ENCODE measurements at places on chromosomes 7 and 10. TPM values are rescaled to one million over a fixed set of nuclear protein-coding genes. Genes with fewer than 3 reads are reported as not detected.
A peak's percentile ranks its signal among the peaks of the same experiment; 100 is the strongest.

The LIPN gene
- not detected for total RNA-seq

The MMD2 gene
- total RNA-seq, result not detected

The CPA2 gene
- not detected for total RNA-seq

The GHITM gene
- total RNA-seq, result 291 TPM

The CRHR2 gene
- not detected for total RNA-seq

The RBP3 gene
- not detected for total RNA-seq

DNA sequence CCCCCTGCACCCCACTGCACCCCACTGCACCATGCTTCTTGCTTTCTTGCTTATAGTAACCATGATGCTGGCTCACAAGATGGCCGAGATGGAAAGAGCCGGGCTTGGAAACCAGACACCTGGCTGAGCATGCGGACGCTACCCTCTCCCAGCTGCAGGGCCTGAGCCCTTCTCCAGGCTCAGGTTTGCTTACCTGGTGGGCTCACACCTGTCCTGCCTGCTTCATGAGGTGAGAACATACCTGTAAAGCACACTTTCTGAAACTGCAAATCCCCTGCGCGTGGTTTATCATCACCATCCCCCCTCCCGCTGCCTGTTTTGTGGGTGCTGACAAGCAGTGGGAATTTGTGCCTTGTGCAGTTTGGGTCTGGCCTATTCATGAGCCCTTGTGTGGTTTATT is 302.7 kb downstream of the GLRX3 start:
- DNase-seq, result no peak

- DNase-seq, result no peak
These were observed 90.2 kb downstream of the TMEM26 start for GRCh38 chr10:61363006-61363405.

GRCh38 chr7:148681821-148682220 is 16.9 kb upstream of the CUL1 start:
- DNase-seq, result no peak

GRCh38 chr10:76012716-76013327 is 581.4 kb downstream of the LRMDA start:
- no peak for DNase-seq

DNA sequence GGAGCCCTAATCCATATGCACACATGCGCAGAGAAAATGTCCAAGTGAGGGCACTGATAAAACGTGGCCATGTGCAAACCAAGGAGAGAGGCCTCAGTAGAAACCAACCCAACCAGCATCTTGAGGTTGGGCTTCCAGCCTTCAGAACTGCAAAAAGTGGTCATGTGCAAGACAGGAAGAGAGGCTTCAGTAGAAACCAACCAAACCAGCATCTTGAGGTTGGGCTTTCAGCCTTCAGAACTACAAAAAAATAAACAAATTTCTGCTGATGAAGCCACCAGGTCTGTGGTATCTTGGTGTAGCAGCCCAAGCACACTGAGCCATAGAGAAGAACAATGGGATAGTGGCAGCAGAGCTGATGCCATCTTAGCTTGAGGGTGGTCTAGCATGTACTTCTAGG is 371.5 kb downstream of the CALN1 start:
- DNase-seq, result no peak

GRCh38 chr7:138663725-138664710 is 37.1 kb downstream of the SVOPL start:
- DNase-seq, result peak; percentile 90

DNA sequence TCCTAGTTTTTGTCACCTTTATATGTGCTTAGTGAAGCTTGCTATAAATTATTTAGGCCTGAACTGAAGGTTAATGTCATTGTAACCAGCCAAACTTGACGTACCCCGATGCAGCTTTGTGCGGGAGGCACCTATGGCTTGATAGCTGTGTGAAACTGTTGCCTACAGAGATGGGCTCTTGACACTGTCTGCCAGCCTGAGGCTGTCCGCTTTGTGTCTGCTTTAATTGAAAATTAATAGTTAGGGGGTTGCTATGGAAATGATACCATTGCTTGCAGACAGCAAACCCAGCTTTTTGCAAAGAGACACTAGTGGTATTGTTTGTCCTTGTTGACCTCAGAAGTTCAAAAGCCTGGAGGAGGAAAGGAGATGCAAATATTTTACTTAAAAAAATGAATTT is 2.1 kb upstream of the FOXP2 start:
- DNase-seq, result no peak

DNA sequence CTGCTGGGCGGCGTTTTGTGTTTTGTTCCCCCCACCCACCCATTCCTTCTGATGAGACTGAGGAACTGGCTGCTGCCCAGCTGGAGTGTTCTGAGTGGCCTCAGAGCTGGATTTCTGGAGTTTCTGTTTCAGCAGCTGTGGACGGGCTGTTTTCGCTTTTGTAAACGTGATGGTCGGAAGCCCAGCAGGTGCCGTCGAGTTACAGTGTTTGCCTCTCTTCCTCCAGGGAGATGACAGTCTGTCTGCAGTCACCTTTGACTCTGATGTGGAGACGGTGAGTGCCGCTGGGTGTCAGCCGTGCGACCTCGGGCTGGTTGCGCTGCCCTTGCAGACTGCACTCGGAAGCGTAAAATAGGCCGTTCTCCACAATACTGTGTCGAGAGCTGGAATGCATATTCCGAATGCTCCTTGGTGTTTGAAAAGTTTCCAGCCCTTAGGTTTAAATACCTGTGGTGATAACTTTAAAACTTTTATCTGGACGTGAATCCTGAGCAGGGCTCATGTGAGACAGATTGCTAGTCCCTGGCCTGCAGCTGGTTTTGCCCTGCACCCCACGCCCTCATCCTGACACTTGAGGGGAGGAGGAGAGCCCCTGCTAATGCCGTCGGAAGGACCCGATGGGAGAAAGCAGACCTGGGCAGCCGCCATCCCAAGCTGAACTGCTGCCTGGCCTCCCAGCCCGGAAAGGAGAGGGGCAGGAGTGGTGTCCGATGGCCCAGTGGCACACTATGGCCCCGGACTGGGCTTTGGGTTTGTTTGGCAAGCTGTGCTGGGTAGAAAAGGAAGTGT is 8.3 kb downstream of the IQCE start:
- no peak for DNase-seq

DNA sequence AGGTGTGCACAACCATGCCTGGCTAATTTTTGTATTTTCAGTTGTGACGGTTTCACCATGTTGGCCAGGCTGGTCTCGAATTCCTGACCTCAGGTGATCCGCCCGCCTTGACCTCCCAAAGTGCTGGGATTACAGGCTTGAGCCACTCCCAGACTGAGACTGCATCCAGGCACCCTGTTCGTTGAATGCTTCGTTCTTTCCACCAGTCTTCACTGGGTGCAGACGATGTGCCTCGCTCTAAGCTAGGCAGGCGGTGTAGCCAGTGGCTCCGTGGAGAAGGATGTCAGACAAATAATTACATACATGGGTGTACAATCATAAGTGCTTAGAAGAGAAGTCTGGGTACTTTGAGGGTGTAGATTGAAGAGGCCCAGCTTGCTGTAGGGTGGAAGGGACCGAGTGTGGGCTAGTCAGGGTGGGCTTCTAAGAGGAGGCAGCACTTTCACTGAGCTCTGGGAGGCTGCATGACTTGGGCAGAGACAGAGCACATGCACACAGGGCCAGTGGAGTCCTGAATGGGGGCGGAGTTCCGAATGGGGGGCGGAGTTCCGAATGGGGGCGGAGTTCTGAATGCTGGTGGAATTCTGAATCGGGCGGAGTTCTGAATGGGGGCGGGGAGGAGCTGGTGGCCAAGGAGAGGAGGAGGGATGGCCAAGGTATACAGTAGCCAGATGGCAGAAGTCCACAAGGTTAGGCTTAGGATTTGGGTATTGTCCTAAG is 74.3 kb downstream of the COL26A1 start:
- DNase-seq, result no peak

- DNase-seq, result peak; percentile 67
These were observed 829 bp upstream of the RPA3 start for GRCh38 chr7:7719236-7719635.

DNA sequence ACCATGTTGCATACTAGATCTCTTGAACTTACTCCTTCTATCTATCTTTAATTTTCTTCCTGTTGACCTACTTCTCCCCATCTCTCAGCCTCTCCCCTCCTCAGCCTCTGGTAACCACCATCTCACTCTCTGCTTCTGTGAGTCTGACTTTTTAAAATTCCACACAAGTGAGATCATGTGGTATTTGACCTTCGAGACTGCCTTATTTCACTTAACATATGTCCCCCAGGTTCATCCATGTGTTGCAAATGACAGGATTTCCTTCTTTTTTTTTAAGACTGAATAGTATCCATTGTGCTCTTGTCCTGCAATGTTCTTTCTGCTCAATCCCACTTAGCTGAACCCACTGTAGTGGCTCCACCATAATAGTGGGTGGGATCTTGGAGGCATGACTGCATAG is 51.4 kb upstream of the DNAJC1 start:
- DNase-seq, result no peak

DNA sequence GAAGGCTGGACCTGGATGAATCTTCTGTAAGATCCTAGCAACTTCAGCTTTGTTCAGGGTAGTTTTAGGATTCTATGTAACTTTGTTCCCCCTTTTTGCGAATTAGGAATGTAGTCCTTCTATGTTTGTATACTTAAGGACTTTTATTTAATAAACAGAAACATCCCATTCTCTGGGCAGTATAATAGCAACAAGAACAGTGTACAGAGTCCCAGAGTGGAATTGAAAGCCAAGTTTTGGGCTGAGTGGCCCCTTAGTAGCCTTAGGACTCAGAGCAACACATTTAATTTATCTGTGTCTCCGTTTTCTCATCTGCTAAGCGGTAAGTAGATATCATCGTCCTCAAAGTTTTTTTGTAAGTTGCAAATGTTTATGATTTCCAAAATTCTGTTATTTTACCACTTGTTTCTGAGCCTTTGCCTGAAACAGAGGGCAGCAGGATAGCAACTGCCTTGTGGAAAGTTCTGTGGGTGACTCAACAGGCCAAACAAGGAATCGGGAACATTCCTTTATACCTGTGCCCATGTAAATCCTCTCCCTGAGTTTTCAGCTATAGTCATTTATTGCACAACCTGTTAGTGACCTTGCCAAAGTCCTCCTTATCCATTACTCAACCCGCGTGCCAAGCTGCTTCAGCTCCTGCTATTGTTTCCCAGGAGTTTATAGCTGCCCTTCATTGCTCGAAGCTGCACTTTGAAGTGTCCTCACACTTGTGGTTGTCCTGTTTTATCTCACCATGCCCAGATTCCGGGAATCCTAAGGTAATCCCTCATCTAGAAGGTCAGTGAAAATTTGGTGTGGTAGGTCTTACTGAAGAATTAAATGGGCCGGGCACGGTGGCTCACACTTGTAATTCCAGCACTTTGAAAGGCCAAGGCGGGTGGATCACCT is 199.1 kb upstream of the AHR start:
- DNase-seq, result peak; percentile 60

DNA sequence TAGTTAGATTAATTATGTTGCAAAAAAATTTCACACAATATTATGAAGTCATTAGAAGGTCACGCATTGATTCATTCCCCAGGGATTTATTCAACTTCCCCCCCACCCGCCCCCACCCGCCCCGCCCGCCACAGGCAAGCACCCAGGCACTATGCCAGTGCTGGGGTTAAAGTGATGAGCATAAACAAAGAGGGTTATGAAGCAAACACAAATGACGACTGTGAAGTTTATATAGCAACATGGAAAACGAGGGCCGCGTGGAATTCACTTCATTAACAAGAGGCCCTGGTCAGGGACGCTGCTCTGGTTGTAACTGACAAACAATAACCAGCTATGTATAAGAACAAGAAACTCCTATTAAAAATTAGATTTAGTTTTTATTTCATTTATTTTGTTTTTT is 656.5 kb upstream of the COBL start:
- DNase-seq, result no peak

DNA sequence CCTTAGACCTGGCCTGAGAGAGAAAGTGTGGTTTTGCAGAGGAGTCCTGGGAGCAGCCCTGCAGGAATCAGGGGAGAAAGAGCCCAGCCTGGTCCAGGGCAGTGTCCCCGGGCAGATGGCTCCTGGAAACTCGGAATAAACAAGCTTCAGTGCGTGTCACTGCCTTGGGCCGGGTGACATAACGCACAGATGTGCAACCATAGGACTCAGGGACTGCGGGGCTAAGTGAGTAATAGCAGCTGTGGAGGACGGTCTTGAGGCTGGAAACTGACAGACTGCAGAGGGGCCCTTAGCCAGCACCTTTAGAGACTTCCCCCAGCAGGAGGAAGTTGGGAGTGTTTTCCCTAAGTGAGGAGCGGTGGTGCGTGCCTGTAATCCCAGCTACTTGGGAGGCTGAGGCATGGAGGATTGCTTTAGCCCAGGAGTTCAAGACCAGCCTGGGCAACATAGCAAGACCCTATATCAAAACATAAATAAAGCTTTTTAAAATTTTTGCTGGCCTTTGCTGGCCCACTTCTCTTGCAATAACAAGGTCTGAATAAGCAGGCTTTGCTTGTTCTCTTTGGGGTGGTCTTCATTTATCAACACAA is 5.3 kb upstream of the CLIP2 start:
- DNase-seq, result no peak

DNA sequence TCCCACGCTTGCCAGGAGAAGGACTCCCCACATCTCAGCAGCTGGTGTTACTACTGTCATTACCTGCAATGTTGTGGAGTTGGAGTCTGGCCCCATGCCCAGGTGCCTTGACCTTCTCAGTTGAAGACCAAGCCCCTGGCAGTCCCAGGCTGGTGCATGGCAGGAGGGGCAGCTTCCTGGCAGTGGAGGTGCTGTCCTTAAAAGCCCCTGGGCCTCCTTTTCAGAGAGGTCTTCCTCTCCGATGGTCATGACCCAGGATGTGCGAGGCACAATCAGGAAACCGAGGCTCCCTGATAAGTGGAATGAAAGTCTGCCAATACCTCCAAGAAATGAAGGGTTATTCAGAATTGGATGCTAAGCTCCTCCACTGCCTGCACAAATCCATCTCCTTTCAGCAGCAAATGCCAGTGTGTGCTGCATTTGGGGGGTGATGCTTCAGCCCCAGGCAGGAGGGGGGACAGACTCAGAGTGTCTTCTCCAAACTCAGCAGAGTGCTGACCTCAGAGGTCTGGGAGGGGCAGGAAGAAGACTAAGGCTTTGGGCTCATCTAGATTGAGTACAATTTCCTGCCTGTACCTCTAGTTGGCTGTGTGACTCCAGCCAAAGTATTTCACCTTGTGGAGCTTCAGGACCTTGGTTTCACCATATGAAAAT is 97.0 kb upstream of the DDC start:
- no peak for DNase-seq

GRCh38 chr7:86660950-86661462 is 17.3 kb downstream of the GRM3 start:
- DNase-seq, result no peak
